ENCODE measurements at places on chromosomes 2 and 18. TPM values are rescaled to one million over a fixed set of nuclear protein-coding genes. Genes with fewer than 3 reads are reported as not detected.

C2orf15 gene
- total RNA-seq = 0.82 TPM

SIGLEC15 gene
- not detected for total RNA-seq

RAB27B gene
- 0.19 TPM for total RNA-seq

AGXT gene
- not detected for total RNA-seq

NT5DC4 gene
- not detected for total RNA-seq

IL36RN gene
- not detected for total RNA-seq

KCNE4 gene
- not detected for total RNA-seq

ASIC4 gene
- total RNA-seq = not detected

RAD51AP2 gene
- not detected for total RNA-seq

HOXD11 gene
- not detected for total RNA-seq

ELOA2 gene
- total RNA-seq = not detected

FAM237A gene
- not detected for total RNA-seq

IHH gene
- total RNA-seq = not detected

STAT4 gene
- 50.7 TPM for total RNA-seq

IL37 gene
- not detected for total RNA-seq

ALPI gene
- total RNA-seq = not detected

TUBA3E gene
- total RNA-seq = not detected

IL36B gene
- total RNA-seq = not detected

CPO gene
- not detected for total RNA-seq

RFTN2 gene
- total RNA-seq = not detected

RRM2 gene
- 468 TPM for total RNA-seq

DPP10 gene
- not detected for total RNA-seq

GPR35 gene
- total RNA-seq = 12.6 TPM

ZNF396 gene
- 1.1 TPM for total RNA-seq

GALR1 gene
- total RNA-seq = not detected

FZD7 gene
- 0.63 TPM for total RNA-seq

C2orf81 gene
- 3.1 TPM for total RNA-seq

TMEM247 gene
- not detected for total RNA-seq

SLC14A1 gene
- 2.5 TPM for total RNA-seq

ADD2 gene
- 2.8 TPM for total RNA-seq

UGT1A7 gene
- not detected for total RNA-seq

VWC2L gene
- not detected for total RNA-seq

FNDC4 gene
- not detected for total RNA-seq

COLEC12 gene
- not detected for total RNA-seq

PDE6D gene
- total RNA-seq = 32.3 TPM

Measured in activated CD8-positive, alpha-beta memory T cell treated with anti-CD3 and anti-CD28 coated beads for 36 hours (primary cell).